Kidney (tissue), 22 donors: ENCODE measurements at places on chromosomes 11 and 22. TPM values are rescaled to one million over a fixed set of nuclear protein-coding genes. Genes with fewer than 3 reads are reported as not detected.

ELMOD1 gene
- 0.47 TPM for total RNA-seq

NXPE4 gene
- 0.63 TPM for total RNA-seq

- no peak for DNase-seq
Measured at GRCh38 chr11:57406337-57406904, 16.0 kb upstream of the PRG2 start.

OTOG gene
- 0.06 TPM for total RNA-seq

DNA sequence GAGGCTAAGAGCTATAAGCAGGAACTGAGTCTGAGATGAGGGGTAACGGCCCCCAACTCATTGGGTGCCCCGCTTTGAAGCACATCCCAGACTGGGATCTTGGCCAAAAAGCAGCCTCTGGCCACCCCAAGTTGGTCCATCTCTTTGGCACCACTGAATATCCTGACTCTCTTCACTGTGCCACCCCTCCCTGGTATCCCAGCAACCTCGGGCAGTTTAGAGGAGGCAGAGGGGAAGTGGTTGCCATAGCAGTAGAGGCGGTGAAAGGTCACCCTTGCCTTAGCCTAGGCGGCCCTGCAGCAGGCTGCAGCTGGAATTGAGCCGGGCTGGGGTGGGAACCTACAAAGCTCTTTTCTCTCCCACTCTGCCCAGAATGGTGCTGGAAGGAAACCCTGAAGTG is 1.1 kb downstream of the PELI3 start:
- peak; percentile 67 for DNase-seq

DNA sequence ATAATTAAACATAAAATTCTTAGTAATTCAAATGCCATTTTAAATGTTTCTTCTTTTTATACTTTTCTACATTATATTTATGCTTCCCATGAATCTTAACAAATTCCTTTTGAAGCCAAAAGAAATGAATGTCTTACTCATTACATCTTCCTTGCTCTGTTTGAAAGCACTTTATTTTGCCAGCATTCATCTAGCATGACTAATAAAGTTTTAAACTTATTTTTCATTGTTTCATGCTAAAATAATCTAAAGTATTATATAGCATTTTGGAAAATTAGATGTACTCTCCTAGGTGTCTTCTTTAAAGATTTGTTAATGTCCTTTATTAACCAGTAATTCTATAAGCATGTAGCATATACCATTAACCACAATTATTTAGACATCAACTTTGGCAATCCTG is 9.7 kb upstream of the PIWIL4 start:
- no peak for DNase-seq

C22orf31 gene
- total RNA-seq: not detected

TSPAN32 gene
- total RNA-seq: 6.1 TPM

SEZ6L gene
- 0.19 TPM for total RNA-seq

DNA sequence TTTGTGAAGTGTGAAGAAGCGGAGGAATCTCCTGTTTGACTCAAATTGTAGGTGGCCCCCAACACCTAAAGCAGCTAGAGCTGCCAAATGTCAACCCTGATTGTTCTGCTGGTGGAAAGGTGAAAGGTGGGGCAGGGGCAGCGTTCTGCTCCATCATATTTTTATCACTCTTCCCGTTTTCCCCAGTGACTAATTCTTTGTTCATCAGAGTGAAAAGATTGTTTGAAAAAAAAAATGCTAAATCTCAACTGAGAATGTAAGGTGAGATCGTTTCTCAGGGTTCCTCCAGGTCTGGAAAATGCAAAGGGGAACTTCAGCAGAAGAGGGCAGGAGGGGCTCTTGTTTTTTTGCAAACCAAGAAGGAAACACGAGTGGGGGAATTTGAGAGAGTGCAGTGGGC is 137.7 kb downstream of the MN1 start:
- DNase-seq: no peak

DNA sequence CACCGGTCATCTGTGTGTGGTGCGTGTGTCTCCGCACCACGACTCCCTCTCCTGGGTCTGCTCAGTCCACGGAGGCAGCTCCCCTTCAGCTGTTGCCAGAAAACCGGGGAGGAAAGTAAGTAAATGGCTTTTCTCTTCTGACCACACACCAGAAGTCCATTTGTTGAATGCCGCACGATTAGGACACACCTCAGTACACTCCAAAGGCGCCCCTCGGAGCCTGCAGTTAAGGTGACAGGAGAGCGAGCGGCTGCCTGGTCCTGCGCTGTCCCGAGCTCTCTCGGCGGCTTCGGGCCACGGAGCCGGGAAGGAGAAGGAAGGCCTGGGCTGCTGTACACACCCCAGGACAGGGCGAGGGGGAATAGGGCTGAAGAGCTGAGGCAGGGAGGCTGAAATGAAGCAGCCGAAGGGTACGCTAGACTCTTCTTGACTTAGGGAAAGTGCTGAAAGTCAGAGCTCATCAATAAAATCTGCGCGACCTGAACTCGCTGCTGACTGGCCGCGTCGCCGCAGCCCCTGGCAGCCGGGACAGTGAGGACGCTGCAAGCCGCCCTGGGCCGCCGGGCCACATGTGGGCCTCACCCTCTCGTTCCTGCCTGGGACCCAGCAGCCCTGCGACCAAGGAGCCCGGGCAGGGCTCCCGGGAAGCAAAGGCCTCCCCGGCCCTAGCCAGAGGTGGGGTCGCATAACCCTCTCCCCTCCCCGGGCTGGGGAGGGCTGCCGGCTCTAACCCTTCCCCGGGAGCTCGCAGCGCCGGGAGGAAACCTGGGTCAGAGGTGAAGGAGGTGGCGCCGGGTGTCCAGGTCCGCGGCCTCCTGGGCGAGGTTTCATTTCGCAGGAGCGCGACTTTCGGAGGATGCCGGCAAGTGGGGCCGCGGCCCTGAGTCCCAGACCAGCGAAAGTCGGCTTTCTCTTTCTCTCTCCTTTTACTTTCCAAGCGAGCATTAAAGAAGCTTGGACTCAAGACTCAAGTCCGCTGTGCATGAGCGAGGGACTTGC is 1.6 kb upstream of the PAX6 start:
- DNase-seq: peak; percentile 33

VWCE gene
- total RNA-seq: 1.2 TPM

RIMBP3C gene
- 0.22 TPM for total RNA-seq

GRCh38 chr11:269146-269890 is 8.9 kb upstream of the NLRP6 start:
- no peak for DNase-seq

TRPM5 gene
- 0.25 TPM for total RNA-seq

GRCh38 chr11:129739339-129739738 is 76.3 kb upstream of the TMEM45B start:
- no peak for DNase-seq

GRCh38 chr11:119339589-119340334 is 921 bp downstream of the C1QTNF5 start:
- DNase-seq: peak; percentile 89

DNAJB7 gene
- not detected for total RNA-seq

C22orf42 gene
- total RNA-seq: not detected

DNA sequence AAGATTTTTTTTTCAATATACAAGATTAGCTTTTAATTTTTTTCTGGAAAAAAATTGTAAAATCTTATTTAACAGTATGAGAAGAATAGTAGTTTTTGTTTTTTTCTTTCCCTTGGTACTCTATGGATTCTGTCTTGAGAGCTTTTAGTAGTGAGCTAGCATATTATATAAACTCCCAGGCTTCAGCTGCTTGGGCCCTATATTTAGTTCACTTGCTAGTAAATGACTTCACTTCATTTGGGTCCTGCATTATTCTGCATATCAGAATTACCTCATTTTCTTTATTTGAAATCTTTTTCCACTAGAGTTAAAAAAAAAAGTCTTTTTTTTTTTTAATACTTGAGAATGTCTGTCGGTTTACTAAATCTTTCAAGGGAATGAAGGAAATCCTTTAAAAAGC is 33.1 kb downstream of the HIPK3 start:
- DNase-seq: no peak

KRTAP5-8 gene
- total RNA-seq: 0.35 TPM

DNA sequence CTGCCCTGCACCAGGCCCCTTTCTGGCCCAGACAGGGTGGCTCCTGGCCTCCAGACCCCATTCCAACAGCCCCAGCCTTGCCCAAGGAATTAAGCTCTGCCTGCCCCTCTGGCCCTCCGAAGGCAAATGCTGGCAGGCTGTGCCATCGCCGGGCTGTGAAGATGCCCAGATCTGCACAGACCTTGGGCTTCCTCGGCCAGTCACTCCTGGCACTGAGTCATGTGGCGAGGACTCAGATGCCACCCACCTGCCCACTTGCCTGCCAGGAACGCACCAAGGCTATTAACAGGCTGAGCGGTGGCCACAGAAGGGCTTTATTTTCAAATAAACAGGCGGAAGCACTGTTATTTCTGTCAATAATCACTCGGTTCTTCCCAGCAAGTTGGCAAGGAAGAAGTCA is 50.3 kb upstream of the TTLL12 start:
- no peak for DNase-seq

CARD10 gene
- total RNA-seq: 42.3 TPM

DNA sequence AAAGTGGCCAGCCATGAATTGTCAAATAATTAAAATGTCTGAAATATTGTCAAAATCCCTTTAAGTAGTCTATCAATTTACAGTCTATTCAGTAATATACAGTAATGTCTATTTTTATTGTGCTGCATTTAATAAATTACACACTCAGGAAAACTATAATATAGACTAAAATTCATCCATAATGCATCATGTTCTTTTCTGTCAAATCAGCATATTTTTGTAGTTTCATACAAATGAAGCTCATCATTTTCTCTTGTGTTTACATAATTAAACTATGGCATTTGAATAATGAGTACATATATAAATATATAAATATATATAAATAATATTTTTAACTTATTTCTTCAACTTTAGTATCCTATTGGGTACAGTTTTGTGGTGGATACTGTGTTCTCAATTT is 868.7 kb upstream of the CHORDC1 start:
- no peak for DNase-seq

GRCh38 chr22:30221121-30221992 is 25.2 kb downstream of the LIF start:
- no peak for DNase-seq

- DNase-seq: peak; percentile 42
Measured at GRCh38 chr22:50012211-50013181, at the start of gene IL17REL. TSS of gene IL17REL (minus strand) at chr22:50012765. CDS start at chr22:50012646, 119 bp downstream.

DNA sequence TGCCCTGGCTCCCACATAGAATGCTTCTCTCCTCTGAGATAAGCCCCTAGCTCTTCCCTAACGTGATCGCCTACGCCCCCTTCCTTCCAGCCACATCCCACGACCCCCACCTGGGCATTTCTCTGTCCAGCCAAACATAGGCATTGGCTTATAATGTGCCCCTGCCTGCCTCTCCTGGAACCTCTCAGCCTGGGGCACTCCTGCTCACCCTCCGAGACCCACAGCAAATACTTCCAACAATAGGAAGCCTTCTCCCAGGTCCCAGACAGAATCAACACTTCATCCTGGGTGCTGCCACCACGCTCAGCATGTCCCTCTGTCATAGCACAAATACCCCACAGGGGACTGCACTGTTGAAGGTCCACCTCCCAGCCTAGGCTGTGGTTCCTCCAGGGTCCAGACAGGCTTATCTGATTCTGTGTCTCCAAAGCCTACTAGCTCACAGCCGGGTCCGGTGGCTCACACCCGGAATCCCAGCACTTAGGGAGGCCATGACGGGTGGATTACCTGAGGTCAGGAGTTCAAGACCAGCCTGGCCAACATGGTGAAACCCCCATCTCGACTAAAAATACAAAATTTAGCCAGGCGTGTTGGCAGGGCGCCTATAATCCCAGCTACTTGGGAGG is 24.2 kb upstream of the TMPRSS4 start:
- DNase-seq: no peak

KRTAP5-2 gene
- not detected for total RNA-seq

DNA sequence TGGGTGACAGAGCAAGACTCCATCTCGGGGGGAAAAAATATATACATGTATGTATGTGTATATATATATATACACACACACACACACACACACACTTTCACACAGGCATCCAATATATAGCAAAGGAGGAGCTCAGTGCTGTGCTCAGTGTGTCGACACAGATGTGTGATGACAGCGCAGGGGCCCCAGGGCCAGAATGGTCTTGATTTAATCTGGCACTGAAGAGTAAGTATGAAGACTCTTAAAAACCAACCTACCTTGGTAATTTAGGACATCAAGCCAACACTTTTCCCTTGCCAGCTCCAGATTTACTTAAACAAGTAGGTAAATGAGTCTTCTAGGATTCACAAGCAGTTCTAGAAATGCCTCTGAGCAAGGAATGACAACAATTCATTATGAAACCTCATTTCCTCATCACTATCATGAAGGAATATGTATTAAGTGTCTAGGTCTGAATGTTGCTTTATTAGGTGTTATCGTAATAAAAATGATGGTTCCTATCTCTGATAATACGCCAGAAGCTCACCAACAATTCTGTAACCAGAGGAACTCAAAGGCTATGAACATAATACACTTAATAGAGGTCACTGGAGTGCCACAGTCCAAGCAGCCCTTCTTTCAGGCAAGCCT is 71.5 kb downstream of the SGSM3 start:
- no peak for DNase-seq

DNA sequence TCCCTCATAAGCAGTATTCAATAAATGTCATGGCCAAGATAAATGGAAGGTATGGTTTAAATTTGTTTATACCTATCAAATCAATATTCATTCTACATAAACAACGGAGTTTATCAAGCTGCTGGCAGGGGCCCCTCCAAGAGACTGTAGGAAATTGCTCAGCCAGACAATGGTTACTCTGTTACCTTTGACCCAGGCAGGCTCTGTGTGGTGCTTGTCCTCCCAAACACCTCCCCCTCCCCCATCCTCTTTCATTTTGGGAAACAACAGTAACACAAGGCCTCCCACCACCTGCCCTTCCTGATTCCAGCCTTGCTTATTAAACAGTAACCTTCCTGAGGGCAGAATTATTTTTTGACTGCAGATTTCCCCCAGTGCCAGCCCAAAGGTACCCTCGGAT is 10.5 kb upstream of the ZBTB16 start:
- no peak for DNase-seq

GRCh38 chr11:102208835-102209234 is 98.6 kb downstream of the YAP1 start:
- no peak for DNase-seq

OR8G1 gene
- not detected for total RNA-seq

DNA sequence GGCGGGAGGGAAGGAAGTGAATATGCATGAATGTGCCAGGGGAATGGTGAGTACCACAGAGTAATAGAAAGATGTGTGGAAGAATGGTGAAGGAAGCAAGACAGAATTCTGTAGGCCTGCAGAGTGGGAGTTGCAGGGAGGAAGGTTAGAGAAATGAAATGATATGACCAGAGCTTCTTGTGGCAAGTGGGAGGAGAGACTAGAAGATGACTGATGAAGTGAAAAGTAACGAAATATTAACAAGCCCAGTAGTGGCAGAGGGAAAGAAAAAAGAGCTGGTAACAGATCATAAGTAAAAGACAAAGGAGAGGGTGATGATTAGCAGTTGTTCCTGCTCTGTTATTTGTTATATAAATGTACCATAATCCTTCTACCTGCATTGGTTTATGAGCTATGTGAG is 1.0 kb upstream of the ALKBH8 start:
- DNase-seq: no peak

- DNase-seq: no peak
Measured at GRCh38 chr11:127070808-127071207, 70.2 kb upstream of the KIRREL3 start.

PYGM gene
- 8.6 TPM for total RNA-seq

GRCh38 chr22:48520884-48521588 is 1306.6 kb downstream of the BRD1 start:
- DNase-seq: peak; percentile 88

PANX3 gene
- total RNA-seq: not detected

- no peak for DNase-seq
Measured at GRCh38 chr22:21842946-21843345, 24.5 kb downstream of the MAPK1 start.

SLC22A6 gene
- total RNA-seq: 2.4 TPM
